Substantia nigra (tissue), 51 donors: ENCODE measurements at places on chromosomes 6 and 20.

DNA sequence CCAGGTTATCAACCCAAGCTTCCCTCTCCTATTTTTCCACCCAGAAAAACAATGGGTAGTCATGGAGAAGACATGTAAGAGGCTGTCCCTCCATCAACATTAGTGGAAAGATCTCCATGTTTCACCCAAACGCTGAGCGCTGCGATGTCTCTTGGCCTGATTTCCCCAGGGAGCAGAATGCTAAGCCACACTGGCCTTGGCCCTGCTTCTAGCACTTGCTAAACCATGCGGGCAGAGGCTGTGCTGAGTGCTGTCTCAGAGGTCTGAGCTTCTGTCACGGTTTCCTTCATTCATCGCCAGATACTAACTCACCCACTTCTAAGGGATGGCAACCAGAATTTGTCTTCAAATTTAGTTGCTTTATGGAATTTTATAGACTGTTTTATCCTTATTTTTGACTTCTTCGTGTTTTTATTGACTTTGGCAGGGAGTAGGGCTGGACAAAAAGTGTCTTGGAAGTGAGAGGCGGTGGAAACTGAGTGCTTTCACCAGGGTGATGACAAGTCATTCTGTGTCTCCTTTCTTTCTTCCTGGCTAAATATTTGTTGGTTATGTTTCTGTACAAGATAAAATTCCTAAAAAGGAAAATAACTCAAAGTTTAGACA, 181.4 kb upstream of the UST start:
- no peak for DNase-seq

DNA sequence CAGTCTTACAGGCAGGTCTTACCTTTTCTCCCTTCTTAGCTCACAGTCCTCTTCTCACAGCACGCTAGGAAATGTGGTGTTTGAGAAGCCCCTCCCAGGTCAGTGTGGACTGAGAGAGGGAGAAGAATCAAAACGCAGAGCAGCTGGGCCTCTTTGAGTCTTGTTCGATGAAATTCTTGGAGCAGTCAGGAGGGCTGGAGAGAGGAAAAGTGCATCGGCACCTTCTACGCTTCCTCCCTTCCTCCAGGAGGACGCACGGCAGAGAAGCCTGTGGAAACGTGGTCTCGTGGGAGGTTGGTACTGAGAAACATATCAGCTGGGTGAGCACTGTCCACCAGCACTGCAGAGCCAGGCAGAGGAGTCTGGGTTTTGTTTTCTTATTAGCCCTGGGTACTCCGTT, 52.7 kb downstream of the TXLNB start:
- no peak for DNase-seq

- DNase-seq, result no peak
Observed at GRCh38 chr6:73569121-73569520, 48.3 kb upstream of the EEF1A1 start.

- DNase-seq, result peak; percentile 1
Observed at GRCh38 chr20:45629496-45630100, at the start of gene WFDC10A. WFDC10A (plus strand) TSS chr20:45629739; CDS start chr20:45629814, 75 bp downstream.

DNA sequence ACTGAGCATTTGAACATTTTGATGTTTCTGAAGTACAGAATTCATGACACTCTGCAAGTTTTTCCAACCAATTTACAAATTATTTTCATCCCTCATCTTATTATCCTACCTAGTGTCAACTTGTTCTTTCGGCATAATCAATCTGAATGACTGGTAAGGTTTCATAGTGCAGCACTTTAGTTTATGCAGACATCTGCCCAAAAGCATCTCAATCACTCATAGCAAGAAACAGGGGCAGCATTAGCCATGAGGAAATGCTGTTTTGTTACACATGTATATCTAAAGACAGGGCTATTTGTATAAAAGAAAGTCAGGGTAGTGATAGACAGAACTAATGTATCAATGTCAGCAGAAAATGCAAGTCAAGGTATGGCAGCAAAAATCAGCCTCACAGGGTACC, 378.1 kb upstream of the AGPAT4 start:
- no peak for DNase-seq

DNA sequence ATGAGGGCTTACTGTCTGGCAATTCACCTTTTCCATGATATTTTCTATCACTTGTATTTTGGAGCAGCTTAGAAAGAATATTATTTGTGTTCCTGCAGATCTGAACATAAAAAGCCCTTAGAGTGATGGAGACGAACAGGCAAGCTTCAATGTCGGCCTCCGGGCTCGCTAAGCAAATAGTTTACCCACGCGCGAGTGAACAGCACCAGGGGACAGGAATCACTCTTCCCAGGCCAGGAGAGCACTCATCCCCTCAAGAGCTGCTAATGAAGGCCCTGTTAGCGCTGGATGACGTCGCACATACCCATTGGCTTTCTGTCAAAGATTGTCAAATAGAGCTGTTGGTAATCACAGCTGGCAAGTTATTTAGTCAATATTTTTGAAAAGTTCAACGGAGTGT, 395.7 kb downstream of the ZFAND3 start:
- no peak for DNase-seq

DNA sequence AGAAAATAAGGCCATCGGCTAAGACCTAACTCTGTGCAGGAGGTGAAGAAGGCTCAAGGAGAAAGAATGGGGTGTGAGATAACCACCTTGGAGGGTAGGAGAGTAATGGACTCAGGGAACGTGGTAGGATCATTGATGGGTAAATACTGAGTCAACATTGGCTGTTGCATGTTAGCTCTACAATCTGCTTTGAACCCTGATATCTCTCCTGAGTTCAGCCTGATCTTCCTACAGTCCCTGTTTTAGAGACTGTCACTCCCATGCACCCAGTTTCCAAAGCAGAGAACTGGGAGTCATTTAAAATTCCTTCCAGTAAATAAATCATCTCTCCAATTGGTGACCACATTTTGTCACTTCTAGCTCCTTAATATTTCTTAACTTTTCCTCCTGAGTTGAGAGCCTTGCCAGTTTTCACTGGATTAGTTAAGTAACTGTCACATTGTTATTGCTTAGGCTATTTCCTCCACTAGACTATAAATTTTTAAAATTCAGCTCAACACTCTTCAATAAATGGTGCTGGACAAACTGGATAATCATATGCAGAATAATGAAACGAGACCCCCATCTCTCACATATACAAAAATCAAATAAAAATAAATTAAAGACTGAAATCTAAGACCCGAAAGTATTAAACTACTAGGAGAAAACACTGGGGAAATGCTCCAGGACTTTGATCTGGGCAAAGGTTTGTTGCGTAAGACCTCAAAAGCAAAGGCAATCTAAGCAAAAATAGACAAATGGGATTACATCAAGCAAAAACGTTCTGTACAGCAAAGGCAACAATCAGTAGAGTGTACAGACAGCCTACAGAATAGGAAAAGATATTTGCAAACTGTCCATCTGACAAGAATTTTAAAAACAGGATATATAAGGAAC, 138.9 kb upstream of the TMEM170B start:
- DNase-seq, result no peak

DNA sequence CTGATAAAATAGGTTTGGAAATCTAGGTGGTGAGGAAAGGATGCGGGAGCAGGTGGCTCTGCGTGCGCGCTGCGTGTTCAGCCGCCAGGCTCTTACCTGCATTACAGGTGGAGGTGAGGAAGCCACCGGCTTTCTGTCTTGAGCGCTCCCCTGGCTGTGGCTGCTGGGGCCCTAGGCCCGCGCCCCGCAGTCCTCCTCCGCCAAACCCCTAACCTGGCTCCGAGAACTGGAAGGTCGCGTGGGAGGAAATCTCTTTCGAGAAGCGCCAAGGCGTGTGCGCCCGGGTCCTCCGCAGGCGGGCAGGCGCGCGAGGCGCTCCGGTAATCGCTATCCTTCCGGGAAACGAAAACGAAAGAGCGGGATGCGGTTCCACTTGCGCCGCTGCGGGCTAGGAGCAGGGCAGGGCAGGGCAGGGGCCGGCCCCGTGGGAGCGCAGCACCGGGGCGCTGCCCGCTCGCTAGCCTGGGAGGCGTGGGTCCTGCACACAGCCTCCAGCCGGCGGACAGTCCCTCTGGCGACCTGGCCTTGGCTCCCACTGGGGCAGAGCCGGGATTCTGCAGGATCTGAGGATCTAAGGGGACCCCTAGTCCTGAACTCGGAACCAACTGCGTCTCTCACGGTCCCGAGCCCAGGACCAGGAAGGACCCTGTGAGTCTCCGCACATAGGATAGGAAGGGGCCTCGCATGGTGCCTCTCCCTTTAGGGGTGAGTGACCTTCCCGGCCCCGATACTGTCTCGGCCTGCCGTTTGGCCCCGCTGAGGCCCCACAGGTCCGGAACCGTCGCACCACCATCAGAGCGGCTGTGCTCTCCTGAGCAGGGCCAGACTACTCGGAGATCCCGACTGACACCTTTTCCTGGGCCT, at the start of gene ETV7:
ETV7 (minus strand) TSS at position 230 of the 864 bp plus-strand sequence; CDS start at position 102, 128 bp downstream.
- no peak for DNase-seq

DNA sequence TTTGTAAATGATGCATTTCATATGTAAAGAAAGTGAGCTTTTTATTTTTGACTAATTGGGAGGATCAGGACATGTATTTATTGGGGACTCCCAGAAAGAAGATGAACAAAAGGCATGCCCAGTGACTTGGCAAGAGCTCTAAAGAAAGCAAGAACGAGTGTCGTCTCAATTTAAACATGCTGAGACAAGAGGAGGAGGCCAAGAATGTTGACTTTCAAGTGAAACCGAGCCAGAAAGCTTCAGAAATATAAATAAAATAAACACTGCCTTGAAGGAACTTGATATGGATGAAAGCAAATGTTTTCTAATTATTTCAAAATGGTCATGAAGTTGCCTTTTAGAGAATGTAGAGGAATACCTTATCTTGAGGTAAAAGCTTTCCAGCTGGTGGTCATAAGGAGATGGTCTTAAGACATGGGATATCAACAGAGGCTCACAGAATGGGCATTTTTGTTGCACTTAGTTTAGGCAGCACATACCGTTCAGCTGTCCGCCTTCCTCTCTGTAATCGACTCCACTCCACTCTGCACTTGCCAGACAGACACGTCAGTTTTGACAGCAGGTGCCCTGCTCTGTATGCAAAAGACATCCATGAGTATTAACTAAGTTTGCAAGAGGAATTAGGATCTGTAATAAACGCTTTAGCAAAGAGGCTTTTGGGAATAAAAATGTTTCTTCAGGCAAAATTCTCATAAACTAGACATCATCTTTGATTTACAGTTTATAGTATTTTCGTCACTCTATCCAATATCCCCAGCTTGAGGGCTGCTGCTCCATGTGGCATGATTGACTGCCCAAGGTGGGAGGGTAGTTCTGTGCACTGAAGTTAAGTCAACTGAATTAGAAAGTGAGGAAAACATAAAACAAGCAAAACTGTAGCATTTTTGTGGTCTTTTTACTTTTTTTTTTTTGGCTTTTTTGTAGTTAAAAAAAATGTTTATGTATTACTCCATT, 613.1 kb downstream of the PKHD1 start:
- no peak for DNase-seq

- DNase-seq, result no peak
Observed at GRCh38 chr20:47031004-47031403, 136.4 kb downstream of the EYA2 start.

DNA sequence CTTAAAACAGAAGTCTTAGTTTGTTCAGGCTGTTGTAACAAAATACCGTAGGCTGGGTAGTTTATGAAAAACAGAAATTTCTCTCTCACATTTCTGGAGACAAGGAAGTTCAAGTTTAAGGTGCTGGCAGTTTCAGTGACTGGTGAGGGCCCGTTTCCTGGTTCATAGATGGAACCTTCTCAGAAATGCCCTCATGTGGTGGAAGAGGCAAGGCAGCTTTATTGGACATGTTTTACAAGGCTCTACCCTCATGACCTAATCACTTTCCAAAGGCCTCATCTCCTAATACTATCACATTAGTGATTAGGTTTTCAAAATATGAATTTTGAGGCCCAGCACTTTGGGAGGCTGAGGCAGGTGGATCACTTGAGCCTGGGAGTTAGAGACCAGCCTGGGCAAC, 2.4 kb downstream of the HEBP2 start:
- DNase-seq, result no peak

DNA sequence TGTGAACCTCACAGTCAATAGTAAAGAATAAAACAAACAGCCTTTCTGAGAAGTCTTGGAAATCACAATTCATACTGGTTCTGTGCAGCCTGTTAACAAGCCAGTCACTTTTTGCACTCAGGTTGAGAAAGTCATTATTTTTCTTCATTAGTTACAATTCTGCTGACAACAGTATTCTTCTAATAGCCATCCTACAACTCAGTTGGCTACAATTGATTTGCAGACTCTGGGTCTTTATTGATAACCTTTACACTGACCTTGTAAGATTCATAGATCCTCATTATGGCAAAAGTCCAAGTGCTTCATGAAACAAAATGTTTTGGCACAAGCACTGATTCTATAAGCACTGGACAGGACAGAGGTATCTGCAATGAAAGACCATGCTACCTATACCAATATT, 34.9 kb upstream of the POPDC3 start:
- no peak for DNase-seq

GRCh38 chr20:61354901-61355495, 102.9 kb downstream of the CDH4 start:
- DNase-seq, result no peak

GRCh38 chr6:40020166-40020565, 85.9 kb upstream of the MOCS1 start:
- DNase-seq, result no peak

DNA sequence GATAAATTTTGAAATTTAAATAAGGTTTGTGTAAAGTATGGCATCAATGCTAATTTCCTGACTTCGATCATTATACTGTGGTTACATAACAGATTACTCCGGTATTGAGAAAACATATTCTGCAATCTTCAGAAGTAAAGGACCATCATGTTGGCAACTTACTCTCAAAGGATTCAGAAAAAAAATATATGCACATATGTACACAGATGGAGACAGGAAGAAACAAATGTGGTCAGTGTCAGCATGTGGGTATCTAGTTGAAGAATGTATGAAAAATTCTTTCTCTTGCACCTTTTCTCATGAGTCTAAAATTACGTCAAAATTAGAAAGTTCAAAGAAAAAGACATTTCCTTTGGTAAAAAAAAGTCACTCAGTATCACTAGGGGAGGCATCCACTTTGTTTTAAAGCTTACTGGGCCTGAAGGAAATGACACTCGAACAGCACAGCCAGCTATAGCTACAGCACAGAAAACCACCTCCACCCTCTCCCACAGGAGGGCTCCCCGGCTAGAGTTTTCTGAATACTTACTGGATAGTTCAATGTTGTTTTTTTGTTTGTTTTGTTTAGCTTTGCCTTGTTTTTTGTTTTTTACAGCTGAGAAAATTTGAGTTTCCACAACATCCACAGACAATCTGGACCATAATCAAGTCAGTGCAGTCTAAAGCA, 317.2 kb upstream of the AGPAT4 start:
- DNase-seq, result no peak

- DNase-seq, result no peak
Observed at GRCh38 chr20:3077618-3078134, 6.3 kb downstream of the OXT start.
